Thymus (tissue), 14 donors: ENCODE measurements at places on chromosomes 2 and 18. TPM values are rescaled to one million over a fixed set of nuclear protein-coding genes. Genes with fewer than 3 reads are reported as not detected.
A peak's percentile ranks its signal among the peaks of the same experiment; 100 is the strongest.

Gene ARHGAP28
- 4.7 TPM for total RNA-seq

DNA sequence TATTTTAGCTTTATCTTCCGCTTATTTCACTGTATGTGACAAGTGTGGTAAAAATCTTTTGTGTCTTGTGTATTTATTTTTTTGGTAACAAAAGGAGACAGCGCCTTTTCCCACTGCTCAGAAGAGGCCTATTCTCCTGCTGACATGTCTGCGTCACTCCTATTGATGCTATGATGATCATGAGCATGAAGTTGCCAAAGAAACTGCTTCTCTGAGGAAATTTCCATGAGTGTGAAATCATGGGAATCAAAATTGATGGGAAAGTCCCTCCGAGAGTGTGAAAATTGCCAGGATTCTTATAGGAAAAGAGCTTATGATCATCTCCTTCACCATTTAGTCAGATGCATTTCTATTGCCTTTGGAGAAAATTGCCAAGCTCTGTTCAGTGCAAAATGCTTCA, 36.5 kb upstream of the DARS1 start:
- no peak for DNase-seq

GRCh38 chr18:45727068-45727467, 3.1 kb downstream of the SLC14A1 start:
- no peak for DNase-seq

DNA sequence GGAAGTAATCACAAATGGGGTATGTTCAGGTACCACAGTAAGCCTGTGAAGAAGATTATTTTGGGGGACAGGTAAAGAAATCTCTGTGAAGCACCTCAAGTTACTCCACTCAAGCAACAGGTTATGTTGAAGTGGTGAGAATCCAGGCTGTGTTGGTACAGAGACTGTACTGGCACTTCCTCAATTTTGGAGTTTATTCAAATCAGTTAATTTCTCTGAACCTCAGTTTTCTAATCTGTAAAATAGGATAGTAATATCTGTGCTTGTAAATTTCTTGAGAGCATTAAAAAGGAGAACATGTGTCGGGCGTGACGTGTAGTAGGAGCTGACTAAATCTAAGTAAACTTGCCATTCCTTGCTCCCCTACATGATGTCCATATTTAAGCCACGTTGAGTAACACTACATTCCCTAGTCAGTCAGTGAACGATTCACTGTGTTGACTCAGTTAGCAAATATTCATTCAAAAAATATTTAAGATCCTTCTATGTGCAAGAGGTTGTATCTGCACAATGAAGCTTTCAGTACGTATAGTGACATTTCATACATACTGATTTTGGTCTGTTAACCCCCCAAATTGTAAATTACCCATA, 504.2 kb downstream of the ZEB2 start:
- no peak for DNase-seq

Gene MAB21L4
- 1.1 TPM for total RNA-seq

DNA sequence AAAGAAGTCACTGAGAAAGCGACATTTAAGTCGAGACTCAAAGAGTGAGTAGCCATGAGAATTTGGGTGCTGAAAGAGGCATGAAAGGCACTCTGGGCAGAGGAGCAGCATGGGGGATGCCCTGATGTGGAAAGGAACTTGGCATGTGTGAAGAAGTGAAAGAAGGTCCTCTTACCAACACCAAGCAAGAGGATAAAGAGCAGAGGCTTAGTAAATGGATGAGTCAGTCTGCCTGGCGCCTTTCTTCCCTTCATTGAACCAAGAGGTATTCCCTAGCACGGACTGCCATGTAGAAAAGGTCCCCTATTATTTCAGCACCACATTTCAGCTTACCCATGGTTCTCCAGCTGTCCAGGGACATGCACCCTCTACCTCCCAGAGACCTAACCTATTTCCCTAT, 221.1 kb upstream of the NRP2 start:
- DNase-seq: no peak

GRCh38 chr2:222074674-222075073, 224.1 kb downstream of the PAX3 start:
- DNase-seq: no peak

Gene ACMSD
- total RNA-seq: not detected

DNA sequence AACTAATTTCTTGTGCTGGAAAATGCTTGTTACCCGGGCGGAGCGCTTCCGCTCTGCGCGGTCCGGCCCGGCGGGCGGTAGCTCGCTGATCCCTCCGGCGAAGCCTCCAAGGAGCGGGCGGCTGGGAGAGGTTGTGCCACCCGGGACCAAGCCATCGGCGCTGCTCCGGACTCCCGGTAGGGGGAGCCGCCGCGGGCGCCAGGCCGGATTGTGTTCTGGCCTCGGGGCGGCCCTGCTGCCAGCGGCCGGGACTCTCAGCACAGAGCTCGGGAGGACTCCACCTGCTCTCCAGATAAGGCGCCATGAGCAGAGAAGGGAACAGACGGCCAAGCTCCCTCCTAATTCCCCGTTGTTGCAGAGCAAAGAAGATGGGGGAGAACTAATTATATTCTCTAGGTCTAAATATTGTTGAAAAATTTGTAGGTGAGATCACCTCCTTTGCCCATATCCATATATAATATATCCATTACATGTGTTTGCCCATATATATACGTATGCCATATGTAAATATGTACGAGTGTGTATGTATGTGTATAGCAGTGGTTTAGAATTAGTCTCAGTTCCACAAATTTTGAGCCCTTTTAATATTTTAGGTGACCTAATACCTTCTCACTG, 13.8 kb upstream of the SATB2 start:
- no peak for DNase-seq

GRCh38 chr2:62374301-62375112, 131.5 kb downstream of the TMEM17 start:
- no peak for DNase-seq

DNA sequence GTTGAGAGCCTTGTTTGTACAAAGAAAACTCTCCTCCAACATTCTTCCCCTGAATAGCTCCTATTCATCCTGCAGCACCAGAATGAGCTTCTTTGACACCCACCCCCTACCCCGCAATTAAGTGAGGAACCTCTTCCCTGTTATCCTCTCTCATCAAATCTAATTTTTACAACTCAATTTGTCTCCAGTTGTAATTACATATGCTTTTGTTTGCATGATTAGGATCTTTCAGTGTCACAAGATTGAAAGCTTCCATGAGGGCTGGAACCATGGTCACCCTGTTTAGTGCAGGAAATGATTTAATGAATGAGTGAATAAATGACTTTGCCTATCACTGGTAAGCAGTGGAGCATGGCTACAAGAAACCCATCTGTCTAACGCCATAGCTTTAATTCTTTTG, 334.6 kb upstream of the KLHL29 start:
- no peak for DNase-seq

GRCh38 chr2:1498176-1498575, 84.9 kb downstream of the TPO start:
- no peak for DNase-seq

DNA sequence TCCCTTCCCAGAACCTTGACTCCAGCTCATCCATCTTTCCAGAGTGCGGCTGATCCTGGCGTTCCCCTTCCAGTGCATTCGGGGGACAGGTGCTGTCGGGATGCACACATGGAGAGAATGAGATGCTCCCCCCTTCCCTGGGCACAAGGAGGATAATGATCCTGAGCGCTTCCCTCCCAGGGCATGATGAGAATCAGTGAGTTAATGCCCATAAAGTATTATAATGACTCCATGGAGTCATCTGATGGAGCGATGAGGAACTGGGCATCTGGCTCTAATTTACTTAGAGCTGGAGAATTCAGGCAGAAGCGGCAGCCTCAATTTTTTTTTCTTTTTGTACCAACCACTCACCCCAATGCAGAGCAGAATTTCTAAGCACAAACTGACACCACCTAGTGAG, 79.6 kb upstream of the SKOR2 start:
- DNase-seq: no peak

Gene SLC4A1AP
- total RNA-seq: 27.1 TPM

DNA sequence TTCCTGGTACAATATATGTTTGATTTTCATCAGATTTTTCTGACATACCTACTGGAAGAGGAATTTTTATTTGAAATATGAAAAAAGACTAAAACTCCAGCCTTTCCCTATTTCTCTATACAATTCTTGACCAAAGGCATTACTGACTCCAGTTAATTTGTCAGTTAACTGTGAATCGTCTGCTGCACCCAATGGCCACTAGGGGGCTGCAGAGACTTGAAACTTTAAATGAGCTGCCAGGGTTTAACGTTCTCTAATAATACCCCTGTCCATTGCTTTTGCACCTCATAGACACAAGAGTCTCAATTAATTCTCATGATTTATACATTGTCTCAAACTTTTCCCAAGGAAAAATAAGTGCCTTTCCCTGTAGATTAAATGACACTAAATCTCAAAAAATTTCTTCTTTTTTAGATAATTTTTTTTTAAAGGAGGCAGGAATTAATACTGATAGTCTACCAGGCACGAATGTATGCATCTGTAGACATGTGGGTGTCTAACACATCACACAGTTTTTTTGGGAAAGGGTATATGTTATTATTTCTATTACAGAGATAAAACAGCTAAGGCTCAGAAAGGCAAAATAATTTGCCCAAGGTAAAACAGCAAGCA, 1.8 kb upstream of the ALK start:
- DNase-seq: peak; percentile 29

- DNase-seq: no peak
Measured at GRCh38 chr2:55954306-55955035, 30.9 kb upstream of the EFEMP1 start.

DNA sequence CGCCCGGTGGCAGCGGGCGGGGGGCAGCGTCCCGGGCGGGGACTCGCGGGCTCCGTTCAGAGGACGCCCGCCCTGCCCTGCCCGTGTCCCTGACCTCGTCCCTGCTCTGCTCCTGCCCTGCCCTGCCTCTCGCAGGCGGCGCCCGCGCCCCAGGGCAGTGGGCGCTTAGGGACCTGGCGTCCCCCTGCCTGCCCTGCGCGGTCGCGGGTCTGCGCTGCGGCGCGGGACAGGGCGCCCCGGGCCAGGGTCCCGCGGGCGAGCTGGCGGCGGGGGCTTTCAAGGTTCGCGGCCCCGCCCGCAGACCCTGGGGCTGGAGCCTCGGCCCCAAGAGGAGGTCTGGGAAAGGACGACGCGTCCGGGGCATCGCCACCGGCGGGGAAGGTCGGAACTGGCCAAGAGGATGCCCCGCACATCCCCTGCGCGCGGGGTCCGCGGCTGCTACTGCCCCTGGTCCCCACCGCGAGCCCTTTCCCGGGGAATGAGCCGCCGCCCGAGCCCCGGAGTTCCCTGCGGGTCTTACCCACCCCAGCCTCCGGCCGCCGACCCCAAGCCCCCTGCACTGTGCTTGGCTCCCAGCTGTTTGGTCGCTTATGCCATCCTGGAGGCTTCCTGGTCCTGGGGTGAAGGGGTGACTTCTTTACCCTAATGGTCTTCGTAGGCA, 679 bp downstream of the RNF144A start:
- no peak for DNase-seq

Gene CRYBA2
- 0.14 TPM for total RNA-seq

DNA sequence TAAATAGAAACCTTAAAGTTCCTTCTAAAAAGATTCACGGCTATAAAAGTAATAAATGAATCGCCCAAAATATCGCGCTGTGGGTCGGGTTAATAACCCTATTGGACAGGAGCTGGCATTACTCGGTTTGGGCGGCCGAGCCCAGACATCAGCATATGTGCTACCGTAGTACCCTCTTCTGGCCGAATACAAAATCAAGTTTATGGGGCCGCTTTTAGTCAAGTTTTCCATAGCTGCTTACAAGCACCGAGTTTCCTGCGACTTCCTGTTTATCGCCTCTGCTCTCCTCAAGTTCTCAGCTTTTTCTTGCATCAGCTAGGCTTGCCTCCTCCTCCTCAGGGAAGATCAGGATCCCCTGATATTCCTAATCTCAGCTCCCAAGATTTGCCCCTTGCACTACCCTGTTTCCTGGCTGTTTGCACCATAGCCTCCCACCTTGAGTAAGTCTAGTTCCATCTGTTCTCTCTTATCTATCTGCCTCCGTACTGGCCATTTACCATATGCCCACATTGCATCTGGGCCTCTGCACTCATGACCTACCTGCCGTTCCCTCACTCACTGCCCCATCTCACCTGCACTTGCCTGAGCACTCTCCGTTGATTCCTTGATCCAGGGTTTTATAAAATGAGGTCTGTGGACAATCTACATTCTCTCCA, 56.1 kb downstream of the SLC35F5 start:
- DNase-seq: peak; percentile 52

- peak; percentile 76 for DNase-seq
Measured at GRCh38 chr18:12236934-12237832, 17.0 kb upstream of the CIDEA start.

DNA sequence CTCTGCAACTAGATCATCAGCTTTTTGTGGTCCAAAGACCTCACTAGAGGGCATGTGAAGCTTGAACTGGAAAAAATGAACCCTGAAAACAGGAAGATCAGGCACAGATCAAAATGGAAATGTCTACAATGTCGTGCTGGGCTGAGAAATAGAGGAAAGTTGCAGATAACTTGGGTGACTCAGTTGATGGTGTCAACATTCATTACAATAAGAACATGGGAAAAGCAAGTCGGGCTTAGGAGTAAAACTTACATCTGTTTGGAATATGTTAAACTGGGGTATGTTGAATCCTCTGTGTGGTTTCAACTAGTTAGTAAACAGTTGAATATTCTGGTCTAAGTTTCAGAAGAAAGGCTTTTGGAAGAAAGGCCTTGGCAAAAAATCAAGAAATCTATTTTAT, 940.4 kb downstream of the ERBB4 start:
- DNase-seq: no peak

Gene TMEM37
- total RNA-seq: 0.52 TPM

DNA sequence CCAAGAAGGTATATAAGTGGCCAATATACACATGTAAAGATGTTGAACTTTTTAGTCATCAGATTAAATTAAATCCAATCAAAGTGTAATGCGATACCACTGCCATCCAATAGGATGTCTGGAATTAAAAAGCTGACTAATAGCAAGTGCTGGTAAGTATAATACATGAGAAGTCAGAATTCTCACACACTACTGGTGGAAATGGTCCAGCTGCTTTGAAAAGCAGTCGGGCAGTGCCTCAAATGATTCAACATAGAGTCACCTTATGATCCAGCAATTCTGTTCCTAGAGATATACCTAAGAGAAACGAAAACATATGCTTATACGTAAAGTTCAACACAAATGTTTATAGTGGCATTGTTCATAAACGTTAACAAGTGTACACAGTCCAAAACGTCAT, 124.1 kb upstream of the MYT1L start:
- DNase-seq: no peak

GRCh38 chr18:54828281-54828881, at the start of gene RAB27B:
RAB27B (plus strand) TSS chr18:54828477; CDS start chr18:54877586, 49,109 bp downstream.
- DNase-seq: peak; percentile 34

GRCh38 chr18:76935722-76936337, 113.5 kb downstream of the ZNF236 start:
- no peak for DNase-seq

Gene WNT10A
- total RNA-seq: 1.1 TPM
